Caco-2 (cell line): ENCODE measurements at places on chromosomes 1 and 21. TPM values are rescaled to one million over a fixed set of nuclear protein-coding genes. Genes with fewer than 3 reads are reported as not detected.

DNA sequence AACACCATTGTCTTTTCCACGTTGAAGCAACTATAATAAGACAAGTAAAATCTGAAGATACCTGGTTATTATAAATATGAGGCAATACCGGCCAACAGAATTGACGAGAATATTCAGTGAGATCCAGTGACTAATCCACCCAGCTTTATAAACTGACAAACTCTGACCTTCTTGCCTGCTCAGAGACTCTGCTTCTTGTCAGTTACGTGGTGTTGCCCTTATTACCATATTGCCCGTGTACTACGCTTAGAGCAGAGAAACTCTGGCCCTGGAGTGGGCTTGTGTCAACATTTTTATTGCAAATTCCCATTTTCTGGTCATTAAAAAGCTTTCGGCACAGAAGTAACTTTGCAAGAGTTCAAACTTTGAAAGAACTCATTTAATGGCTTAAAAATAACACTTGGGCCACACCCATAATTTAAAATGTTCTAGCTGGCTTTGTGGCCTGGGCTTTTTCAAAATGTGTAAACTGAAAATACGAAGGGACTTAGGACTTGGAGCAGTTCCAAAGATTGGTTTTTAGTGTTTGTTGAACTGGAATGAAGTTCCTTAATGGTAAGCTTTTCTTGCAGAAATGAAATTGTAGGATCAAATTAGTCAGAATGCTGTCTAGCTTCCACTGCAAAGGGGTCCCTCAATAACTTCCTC lies 266.2 kb downstream of the LMO4 start:
- H3K27me3 ChIP-seq: no peaks in the 10 kb centered on the region
- H3K4me1 ChIP-seq: no peaks in the 10 kb centered on the region
- H3K4me3 ChIP-seq: no peak overlapping the region

GRCh38 chr1:9345922-9346321 lies 53.2 kb downstream of the SPSB1 start:
- H3K4me3 ChIP-seq: no peak overlapping the region
- H3K27ac ChIP-seq: no peak overlapping the region
- DNase-seq: no peak
- H3K4me1 ChIP-seq: no peaks in the 10 kb centered on the region

- no peak overlapping the region for H3K4me3 ChIP-seq
- no peak overlapping the region for H3K27ac ChIP-seq
- DNase-seq: no peak
- peaks cover under 1% of the 10 kb centered on the region for H3K4me1 ChIP-seq
- H3K27me3 ChIP-seq: no peaks in the 10 kb centered on the region
- no peaks in the 10 kb centered on the region for H3K36me3 ChIP-seq
Observed at GRCh38 chr1:23202263-23202749, 15.0 kb downstream of the HTR1D start.

The ZDHHC18 gene
- 21.3 and 21.9 TPM in 2 replicates for total RNA-seq

The LRRN2 gene
- not detected in 2 replicates for total RNA-seq

DNA sequence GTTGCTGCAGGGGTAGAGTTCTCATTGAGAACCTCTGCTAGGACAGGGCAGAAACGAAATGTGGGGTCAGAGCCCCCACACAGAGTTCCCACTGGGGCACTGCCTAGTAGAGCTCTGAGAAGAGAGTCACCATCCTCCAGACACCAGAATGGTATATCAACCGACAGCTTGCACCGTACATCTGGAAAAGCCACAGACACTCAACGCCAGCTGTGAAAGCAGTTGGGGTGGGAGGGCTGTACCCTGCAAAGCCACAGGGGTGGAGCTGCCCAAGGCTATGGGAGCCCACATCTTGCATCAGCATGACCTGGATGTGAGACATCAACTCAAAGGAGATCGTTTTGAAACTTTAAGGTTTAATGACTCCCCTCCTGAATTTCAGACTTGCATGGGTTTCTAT lies 284.0 kb upstream of the DEPDC1 start:
- H3K4me1 ChIP-seq: no peaks in the 10 kb centered on the region
- H3K4me3 ChIP-seq: no peak overlapping the region
- no peaks in the 10 kb centered on the region for H3K36me3 ChIP-seq
- no peak overlapping the region for H3K27ac ChIP-seq

- H3K4me1 ChIP-seq: no peaks in the 10 kb centered on the region
- H3K27me3 ChIP-seq: no peaks in the 10 kb centered on the region
- H3K36me3 ChIP-seq: no peaks in the 10 kb centered on the region
- DNase-seq: no peak
- H3K4me3 ChIP-seq: no peak overlapping the region
- H3K27ac ChIP-seq: no peak overlapping the region
Observed at GRCh38 chr21:16794950-16795349, 717.9 kb upstream of the CXADR start.

The GNG4 gene
- 3.5 and 5.5 TPM in 2 replicates for total RNA-seq

GRCh38 chr1:171141688-171142415 lies 43.2 kb upstream of the FMO2 start:
- H3K27me3 ChIP-seq: no peaks in the 10 kb centered on the region
- H3K27ac ChIP-seq: no peak overlapping the region
- H3K36me3 ChIP-seq: no peaks in the 10 kb centered on the region
- DNase-seq: no peak
- H3K4me1 ChIP-seq: no peaks in the 10 kb centered on the region
- H3K4me3 ChIP-seq: no peak overlapping the region

DNA sequence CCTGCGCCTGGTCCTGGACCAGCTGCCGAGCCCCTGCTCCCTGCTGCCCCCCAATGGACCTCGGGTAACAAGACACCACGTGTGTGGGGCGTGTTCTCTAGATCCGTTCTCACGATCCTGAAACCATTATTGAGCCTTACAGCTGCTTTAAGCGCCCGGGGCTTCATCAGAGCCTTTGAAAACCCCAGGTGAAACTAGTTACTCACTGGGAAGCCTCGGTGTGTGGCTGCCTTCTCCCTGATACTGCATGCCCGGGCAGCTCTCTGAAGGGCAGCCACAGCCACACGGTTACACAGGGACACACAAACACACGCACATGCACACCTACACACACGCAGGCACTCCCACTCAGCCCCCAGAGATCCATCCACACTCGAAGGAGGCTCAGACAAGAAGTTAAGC lies 5.3 kb downstream of the HES2 start:
- peaks cover 2% of the 10 kb centered on the region; the same call in 1 of the 2 replicates for H3K27me3 ChIP-seq
- H3K4me3 ChIP-seq: no peak overlapping the region
- H3K27ac ChIP-seq: no peak overlapping the region
- H3K4me1 ChIP-seq: peaks cover 20% of the 10 kb centered on the region
- H3K36me3 ChIP-seq: no peaks in the 10 kb centered on the region

The FAM72D gene
- 5.1 and 5.9 TPM in 2 replicates for total RNA-seq

- H3K4me3 ChIP-seq: no peak overlapping the region
- H3K4me1 ChIP-seq: no peaks in the 10 kb centered on the region
- H3K27me3 ChIP-seq: no peaks in the 10 kb centered on the region
- no peak overlapping the region for H3K27ac ChIP-seq
- DNase-seq: no peak
Observed at GRCh38 chr21:16504766-16505165, 775.0 kb downstream of the USP25 start.

DNA sequence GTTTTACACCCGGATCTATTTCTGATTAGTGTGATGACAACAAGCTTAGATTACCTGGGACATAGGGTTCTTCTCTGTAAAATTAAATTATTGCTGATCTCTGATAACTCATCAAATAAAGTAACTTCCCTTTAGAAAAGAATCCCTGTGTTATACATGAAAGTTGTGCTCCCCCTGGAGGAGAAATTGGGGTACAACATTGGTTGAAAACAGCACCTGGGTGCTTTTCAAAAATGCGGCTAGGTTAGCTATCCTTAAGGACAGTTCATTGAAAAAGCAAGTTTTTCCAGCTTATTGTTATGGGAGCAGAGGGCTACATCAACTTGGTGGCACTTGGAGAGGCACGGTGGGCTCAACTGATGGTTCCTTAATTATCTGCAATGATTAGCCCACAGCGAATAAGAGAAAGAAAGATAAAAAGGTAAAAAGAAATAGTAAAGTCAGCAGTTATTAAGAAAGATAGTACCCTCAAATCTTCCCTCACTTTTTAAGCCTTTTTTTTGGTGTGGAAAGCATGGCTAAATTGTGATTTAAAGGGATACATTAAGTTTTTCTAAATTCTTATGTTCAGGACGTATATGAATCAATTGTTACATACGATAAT lies 97.8 kb downstream of the FMN2 start:
- DNase-seq: peak; percentile 45
- no peak overlapping the region for H3K4me3 ChIP-seq
- no peaks in the 10 kb centered on the region for H3K36me3 ChIP-seq
- H3K27ac ChIP-seq: no peak overlapping the region

GRCh38 chr1:148315071-148315811 lies 163.2 kb upstream of the NBPF11 start:
- H3K36me3 ChIP-seq: no peaks in the 10 kb centered on the region
- H3K27ac ChIP-seq: no peak overlapping the region
- no peak overlapping the region for H3K4me3 ChIP-seq
- H3K27me3 ChIP-seq: no peaks in the 10 kb centered on the region
- no peak for DNase-seq
- no peaks in the 10 kb centered on the region for H3K4me1 ChIP-seq

The COL6A1 gene
- total RNA-seq: 31.9 and 33.4 TPM in 2 replicates

DNA sequence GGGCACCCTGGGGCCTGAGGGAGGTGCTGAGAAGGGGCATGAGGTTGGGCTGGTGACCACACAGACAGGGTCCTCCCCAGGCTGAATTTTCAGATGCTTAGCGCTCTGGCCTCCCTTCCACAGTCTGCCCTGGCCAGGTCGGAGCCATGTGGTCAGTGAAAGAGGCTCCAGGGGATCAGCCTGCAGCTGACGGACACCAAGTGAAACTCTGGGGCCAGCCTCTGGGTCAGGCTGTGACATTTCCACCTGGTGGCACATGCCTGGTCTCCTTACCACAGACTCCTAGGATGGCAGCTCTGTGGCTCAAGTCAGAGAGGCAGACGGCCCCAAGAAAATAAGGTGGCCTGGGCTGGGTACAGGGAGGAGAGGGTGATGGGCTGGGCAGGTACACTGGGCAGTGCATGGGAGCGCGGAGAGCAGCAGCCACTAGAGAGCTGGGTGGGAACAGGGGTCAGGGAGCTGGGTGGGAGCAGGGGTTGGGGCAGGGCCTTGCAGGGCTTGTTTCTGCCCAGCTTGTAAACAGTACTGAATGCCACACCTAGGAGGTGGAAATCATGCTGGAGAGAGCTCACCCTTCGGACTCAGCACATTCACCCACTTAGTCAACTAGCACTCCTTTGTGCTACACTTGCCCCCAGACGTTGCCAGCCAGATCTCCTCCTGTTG lies 20.7 kb upstream of the ADARB1 start:
- no peaks in the 10 kb centered on the region for H3K27me3 ChIP-seq
- no peaks in the 10 kb centered on the region for H3K36me3 ChIP-seq
- H3K4me3 ChIP-seq: no peak overlapping the region

DNA sequence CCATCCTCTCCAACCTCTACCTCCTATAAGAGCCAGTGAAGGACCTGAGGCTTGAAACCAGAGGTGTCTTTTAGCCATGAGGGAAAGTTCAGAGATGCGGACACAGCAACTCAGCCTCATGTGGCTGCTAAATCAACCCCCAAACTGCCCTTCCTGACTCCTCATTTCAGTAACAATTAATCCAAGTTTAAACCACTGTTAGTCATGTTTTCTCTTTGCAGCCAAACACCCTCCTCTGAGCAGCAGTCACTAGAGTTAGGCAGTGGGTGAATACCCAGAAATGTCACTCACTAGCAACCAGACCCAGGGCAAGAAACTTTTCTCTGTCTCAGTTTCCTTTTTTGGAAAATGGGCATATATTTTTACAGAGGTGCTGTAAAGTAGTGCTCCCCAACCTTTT lies 71.2 kb downstream of the KCNJ15 start:
- no peak overlapping the region for H3K27ac ChIP-seq
- H3K36me3 ChIP-seq: no peaks in the 10 kb centered on the region
- DNase-seq: no peak
- no peak overlapping the region for H3K4me3 ChIP-seq
- H3K27me3 ChIP-seq: no peaks in the 10 kb centered on the region; the same call in 1 of the 2 replicates

DNA sequence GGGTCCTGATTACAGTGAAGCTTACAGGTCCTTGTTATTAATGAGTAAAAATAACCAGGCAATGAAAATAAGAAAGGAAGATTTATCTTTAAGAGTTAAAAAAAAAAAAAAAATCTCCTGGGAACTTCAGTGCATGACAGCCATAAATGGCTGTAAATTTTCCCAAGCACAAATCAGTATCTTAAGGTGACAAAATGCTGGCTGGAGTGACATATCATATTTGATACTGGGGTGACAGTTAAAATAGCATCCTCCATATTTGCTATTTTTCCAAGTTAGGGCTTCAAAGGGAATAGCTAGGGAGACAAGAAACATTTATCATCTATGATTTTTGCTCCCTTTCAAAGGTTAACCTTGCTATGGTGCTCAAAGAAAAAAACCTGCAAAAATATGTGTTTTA lies 226.6 kb downstream of the PRDM2 start:
- no peak overlapping the region for H3K27ac ChIP-seq
- H3K27me3 ChIP-seq: no peaks in the 10 kb centered on the region
- no peak for DNase-seq
- no peak overlapping the region for H3K4me3 ChIP-seq
- H3K4me1 ChIP-seq: no peaks in the 10 kb centered on the region

The OR2AJ1 gene
- not detected in 2 replicates for total RNA-seq

DNA sequence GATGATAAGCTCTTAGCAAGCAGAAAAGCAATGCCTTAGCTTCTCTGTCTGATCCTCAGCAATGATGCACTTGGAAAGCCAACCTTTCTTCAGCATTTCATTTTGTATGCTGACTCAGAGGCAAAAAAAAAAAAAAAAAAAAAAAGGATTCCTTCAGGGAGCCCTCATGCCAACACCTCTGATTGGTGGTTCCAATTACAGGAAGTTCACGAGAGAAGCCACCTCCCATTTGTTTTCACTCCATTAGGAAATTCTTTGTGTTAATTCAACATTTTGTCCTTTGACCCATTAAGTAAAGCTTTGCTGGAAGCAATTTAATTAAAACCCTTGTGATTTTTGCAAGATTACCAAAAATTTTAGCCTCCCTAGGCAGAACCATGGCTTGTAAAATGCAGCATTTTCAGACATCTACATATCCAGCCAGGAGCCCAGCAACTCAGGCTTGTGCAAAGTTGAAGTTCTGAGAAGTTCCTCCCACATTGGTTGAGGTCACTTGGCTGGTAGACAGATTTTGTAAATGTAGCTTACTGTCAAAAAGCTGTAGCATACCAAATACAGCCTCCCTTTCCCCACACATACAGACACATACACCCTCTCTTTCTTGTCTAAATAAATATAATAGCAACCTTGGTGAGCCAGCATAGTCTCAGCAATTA lies 27.1 kb upstream of the VTCN1 start:
- H3K4me3 ChIP-seq: no peak overlapping the region
- no peak for DNase-seq
- no peaks in the 10 kb centered on the region for H3K4me1 ChIP-seq
- no peaks in the 10 kb centered on the region for H3K27me3 ChIP-seq

- peaks cover under 1% of the 10 kb centered on the region; the same call in 1 of the 2 replicates for H3K4me1 ChIP-seq
- H3K27ac ChIP-seq: no peak overlapping the region
- DNase-seq: no peak
- no peak overlapping the region for H3K4me3 ChIP-seq
Observed at GRCh38 chr1:205016584-205016983, 26.4 kb upstream of the CNTN2 start.
